ENCODE measurements at places on chromosomes 1 and 21.

GRCh38 chr1:100708476-100709062 is 11.0 kb upstream of the VCAM1 start:
- DNase-seq, result no peak

DNA sequence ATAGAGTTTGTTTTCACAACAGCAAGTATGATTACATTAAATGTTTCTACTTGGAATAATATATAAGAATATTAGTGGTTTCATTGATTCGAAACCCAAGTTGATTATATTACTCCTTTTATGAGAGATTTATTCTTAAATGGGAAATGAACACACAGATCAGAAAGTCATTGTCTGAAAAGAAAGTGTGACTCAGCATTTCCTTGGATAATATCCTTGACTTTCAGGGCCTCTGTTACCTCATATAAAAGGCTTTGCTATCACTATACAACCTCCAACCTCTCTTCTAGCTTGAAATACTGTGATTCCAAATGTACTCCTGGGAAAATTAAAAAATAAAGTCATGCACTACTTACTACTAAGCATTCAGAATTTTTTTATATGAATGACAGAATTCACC is 295.3 kb upstream of the LYPLAL1 start:
- DNase-seq, result no peak

DNA sequence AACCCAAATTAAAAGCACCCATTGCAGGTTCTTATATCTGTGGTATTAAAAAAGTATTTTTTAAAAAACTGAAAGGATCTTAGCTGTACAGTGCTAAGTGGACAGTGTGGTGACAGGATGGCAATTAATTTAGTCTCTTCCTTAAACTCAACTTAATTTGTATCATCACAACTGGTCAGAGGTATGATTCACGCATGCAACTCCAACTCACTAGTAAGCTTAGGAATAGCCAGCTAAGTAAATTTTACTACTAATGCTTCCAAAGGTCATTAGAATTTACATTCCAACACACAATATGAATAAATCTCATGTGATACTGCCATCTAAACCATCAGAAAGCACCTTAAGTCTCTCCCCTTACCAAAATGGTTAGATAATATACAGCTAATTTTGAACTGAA is 35.4 kb downstream of the ENAH start:
- no peak for DNase-seq

- no peak for DNase-seq
These were observed 14.7 kb upstream of the HAO2 start for GRCh38 chr1:119353836-119354235.

GRCh38 chr1:234944439-234945344 is 183.9 kb downstream of the TOMM20 start:
- no peak for DNase-seq

- DNase-seq, result peak; percentile 90
These were observed 7.7 kb upstream of the MPZL1 start for GRCh38 chr1:167714098-167714438.

DNA sequence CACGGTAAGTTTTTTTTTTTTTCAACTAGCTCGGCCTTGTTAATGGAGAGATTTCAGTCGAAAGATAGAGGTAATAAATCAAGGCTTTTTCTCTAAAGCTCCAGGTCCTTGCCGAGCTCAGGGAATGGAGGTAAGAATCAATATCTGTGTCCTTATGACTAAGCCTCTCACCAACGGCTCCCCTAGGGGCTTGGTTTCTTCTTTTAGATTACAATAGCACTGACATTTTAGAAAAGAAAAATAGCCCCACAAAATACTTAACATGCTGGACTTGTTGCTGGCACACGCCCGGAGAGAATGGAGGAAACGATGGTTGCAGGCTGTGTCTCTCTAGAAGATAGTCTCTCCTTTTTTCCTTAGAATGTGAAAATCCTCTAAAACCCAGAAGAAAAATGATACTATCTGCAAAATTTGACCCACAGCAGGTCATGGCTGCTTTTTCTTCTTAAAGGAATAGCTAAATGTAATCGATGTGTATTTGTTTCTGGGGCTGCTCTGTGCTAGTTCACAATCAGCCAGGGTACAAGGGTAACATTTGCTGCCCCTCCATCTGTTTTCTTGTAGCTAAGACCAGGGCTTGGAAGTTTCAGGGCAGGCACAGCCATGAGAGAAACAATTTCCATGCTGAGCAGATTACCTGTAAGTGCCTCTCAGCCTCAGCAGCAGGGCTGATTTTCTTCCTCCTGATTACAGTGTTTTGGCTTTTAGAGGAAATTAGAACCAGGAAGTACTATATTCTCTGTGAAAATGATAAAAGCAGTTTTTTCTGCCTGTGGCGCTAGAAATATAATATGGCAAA is 86.2 kb upstream of the GNG12 start:
- DNase-seq, result no peak

All from cardiac septum (tissue), 1 donor.